Astrocyte (in vitro differentiated cells and primary cell): ENCODE measurements at places on chromosomes 3 and 15. TPM values are rescaled to one million over a fixed set of nuclear protein-coding genes. Genes with fewer than 3 reads are reported as not detected.

DNA sequence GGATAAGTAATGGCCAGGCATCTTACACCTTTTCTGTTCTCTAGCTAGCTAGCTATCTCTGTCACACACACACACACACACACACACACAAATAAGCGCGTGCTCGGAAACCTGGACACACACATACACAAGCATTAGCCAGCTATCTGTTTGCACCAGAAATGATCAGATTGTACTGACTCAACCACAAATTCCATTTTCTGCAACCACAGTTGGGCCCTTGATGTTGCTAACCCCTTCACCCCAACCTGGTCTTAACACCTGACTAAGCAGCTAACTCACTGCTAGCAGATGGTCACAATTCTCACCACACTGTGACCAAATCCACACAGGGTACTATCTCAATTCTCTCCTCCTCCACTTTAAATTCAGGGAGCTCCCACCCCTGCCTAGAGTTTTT lies 183.0 kb upstream of the THBS1 start:
- peak; percentile 45 for DNase-seq

- DNase-seq = peak; percentile 16
Observed at GRCh38 chr3:190261740-190262139, 60.5 kb downstream of the CLDN1 start.

GRCh38 chr3:188683032-188683521 lies 488.7 kb upstream of the TPRG1 start:
- DNase-seq = peak; percentile 100

DNA sequence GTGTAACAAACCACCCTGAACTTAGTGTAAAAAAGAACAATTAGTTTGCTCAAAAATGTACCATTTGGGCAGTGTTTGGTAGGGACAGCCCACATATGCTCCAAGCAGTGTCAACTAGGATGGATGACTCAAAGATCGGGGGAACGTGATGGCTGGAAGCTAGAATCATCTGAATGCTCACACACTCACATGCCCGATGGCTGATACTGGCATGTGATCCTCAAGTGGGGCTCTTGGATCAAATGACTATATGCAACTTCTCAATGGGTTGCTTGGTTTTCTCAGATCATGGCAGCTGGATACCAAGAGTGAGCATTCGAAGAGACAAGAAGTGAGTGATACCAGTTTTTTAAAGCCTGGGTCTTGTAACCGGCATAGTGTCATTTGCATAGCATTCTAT lies 335.9 kb upstream of the KCNMB2 start:
- DNase-seq = no peak

- peak; percentile 26 for DNase-seq
Observed at GRCh38 chr15:68730471-68730919, 90.2 kb downstream of the ANP32A start.

The PLA2G4E gene
- not detected in 2 replicates for total RNA-seq

The SLCO2A1 gene
- total RNA-seq = 2.1 and 2.2 TPM in 2 replicates

The GABRR3 gene
- not detected in 2 replicates for total RNA-seq
